ENCODE measurements at places on chromosomes 6 and 20. TPM values are rescaled to one million over a fixed set of nuclear protein-coding genes. Genes with fewer than 3 reads are reported as not detected.
A peak's percentile ranks its signal among the peaks of the same experiment; 100 is the strongest.

The EYS gene
- total RNA-seq = 0.07 TPM

The IP6K3 gene
- not detected for total RNA-seq

The F13A1 gene
- total RNA-seq = not detected

The COL21A1 gene
- 0.11 TPM for total RNA-seq

The VAPB gene
- 41.6 TPM for total RNA-seq

The TNFRSF21 gene
- 100 TPM for total RNA-seq

- peak; percentile 93 for DNase-seq
These were observed 38.4 kb upstream of the ARHGAP18 start for GRCh38 chr6:129748212-129748900.

GRCh38 chr6:8710668-8711431, 275.5 kb upstream of the SLC35B3 start:
- DNase-seq = no peak

DNA sequence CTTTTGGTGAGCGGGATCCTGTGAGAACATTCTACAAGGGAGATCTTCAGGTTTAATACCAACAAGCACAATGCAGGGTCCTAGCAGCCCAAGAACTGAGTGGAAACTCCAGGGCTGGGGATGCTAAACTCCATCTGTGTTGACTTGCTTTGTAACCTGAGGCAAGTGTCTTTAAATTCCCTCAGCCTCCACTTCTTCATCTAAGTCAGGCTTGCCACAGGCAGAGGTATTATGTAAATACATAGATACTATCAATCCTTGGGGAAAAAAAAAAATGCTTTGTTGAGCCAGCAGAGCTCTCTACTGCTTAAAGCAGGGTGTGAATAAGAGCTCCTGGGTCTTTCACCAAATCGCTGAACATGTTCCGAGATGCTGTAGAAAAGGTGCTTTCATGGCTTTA, 114.2 kb upstream of the PHACTR1 start:
- DNase-seq = no peak

DNA sequence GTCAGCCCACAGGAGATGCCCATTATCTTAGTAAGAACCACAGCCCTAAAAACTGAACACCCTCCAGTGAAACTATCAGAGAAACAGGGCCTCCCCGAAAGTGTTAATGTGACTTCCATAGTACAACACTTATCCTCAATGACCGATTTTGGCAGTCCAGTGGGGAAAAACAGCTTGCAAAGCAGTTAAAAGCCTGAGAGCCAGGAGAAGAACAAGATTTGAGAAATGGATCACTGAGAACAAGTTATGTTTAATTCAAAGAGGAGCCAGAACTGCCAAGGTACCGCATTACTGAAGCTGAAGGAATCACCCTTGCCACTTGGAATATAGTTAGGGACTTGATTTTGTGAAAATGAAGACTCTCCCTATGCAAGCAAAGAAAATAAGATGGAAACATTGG, 236.9 kb downstream of the QKI start:
- DNase-seq = no peak

DNA sequence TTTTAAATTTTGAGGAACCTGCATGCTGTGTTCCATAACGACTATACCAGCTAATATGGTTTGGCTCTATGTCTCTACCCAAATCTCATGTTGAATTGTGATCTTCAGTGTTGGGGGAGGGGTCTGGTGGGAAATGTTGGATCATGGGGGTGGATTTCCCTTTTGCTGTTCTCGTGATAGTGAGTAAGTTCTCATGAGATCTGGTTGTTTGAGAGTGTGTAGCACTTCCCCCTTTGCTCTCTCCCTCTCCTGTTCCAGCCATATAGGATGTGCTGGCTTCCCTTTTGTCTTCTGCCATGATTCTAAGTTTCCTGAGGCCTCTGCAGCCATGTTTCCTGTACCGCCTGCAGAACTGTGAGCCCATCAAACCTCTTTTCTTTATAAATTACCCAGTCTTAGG, 61.8 kb upstream of the NEDD9 start:
- no peak for DNase-seq

DNA sequence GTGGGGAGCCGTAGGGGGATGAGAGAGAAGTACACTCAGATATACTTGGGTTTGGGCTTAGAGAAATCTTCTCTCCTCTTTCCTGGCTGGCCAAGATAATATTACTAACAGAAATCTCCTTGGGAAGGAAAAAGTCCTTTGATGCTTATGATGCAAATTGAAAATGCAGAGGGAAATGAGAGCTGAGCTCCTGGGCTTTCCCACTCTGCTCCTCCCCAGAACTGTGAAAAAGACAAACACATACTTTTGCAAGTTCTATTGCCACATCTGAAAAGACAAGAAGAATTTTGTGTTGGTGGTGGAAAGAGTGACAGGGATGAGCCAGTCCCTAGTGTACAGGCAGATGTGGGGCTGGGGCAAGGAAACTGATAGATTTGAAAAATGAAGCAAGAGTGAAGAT, 185.9 kb downstream of the ANKRD60 start:
- no peak for DNase-seq

- no peak for DNase-seq
These were observed 25.6 kb downstream of the MMP24 start for GRCh38 chr20:35252037-35252461.

DNA sequence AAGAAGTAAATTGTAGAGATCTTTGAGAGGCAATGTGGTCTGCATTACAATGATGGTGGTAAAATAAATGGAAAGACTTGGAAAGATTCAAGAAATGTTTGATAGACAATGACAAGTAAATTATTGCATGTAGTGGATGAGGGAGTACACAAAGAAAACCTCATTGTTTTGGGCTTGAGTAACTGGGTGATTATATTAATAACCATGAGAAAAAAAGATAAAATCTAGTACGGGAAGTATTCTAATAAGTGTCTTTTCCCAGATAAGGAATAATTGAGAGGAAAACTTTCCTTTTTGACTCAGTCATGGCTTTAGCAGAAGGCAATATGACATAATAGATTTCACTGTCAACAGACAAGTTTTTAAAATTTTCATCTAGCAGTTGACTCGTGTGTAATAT, 993.0 kb downstream of the EYS start:
- no peak for DNase-seq

- no peak for DNase-seq
These were observed 4.3 kb downstream of the AKAP7 start for GRCh38 chr6:131139599-131139998.

- no peak for DNase-seq
These were observed 4.1 kb upstream of the SLC2A10 start for GRCh38 chr20:46705378-46705729.

DNA sequence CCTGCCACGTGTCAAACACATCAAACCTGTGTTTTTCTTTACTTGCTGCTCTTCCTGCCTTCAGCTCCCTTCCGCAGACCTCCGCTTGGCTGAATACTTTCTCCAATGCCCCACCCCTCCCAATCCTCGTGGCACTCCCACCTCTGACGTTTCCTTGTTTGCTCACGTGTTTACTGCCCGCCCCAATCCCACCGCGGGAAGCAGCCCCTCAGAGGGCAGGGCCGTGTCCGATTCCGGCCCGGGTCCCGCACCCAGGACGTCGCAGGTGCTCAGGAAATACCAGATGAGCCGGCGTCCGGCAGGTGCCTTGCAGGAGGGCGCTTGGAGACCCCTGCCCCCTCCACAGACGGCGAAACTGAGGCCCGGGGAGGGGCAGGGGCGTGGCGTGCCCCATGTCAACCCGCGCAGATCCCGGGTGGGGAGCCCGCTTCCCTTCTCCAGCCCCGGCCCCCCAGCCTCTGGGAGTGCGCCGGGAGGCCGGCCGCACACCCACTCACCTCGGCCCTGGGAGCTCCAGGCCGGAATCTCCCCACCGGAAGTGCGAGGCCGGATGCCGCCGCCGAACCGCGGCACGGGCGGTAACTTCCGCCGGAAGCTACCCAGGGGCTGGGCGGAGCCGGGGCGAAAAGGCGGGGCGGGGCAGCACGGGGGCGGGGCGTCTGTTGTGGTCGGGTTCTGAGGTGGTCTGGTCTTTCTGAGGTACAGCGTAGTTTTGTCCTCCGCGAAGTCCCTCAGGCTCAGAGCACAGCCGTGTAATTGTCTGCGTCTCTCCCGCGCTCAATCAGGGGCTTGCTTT, 42.3 kb downstream of the ELMO2 start:
- peak; percentile 54 for DNase-seq

GRCh38 chr6:130409418-130410100, 43.7 kb downstream of the TMEM200A start:
- DNase-seq = no peak

DNA sequence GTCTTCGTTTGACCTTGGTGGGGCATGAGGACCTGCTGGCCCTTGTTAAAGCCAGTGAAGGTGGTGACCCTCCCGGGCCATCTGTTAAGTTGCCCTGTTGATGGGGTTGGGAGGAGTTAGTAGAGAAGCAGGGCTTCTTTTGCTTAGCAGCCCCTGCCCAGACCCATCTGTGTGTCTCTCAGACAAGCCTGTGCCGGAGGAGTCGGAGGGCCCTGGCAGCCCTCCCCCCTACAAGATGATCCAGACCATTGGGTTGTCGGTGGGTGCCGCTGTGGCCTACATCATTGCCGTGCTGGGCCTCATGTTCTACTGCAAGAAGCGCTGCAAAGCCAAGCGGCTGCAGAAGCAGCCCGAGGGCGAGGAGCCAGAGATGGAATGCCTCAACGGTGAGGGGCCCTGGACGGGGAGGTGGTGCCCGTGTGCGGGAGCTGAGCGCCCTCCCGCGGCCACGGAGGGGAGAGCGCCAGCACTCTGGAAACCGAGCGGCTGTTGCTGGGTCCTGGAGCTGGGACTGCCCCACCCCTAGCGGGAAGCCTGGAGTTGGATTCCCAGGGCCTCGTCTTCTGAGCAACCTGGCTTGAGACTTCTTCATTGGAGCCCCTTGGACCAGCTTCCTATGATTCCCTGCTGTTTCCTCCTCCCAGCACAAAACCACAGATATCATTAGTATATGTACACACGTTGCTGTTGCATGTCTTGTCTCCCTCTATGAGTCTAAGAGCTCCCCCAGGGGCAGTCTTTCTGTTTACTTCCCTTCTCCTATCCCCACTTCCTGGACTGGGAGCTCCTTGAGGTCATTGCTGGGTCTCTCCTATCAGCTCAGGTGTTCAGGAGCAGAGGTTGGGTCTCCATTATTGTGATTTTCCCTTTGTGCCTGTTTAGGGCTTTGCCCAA, 27.6 kb upstream of the SRF start:
- DNase-seq = peak; percentile 39

DNA sequence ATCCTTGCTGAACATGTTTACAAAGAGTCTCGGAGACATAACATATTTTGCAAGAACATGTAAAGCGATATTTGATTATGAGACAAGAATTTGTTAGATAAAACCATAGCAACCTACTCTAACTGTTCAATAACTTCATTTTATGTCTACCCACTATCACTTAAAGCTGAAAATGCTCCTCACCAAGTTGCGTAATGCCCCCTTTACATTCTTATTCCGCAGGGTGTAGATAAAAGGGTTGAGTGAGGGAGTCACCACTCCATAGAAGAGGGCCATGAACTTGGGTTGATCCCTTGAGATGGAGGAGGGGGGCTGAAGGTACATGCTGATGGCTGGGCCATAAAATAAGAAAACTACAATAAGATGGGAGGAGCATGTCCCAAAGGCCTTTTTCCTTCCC, 29.9 kb downstream of the OR2J3 start:
- no peak for DNase-seq

- DNase-seq = no peak
These were observed 1.4 kb downstream of the NCR2 start for GRCh38 chr6:41336824-41337223.

All from foreskin keratinocyte (primary cell).